Suppressor macrophage treated with lipopolysaccharide for 4 hours (primary cell): ENCODE measurements at places on chromosomes 4 and X.

DNA sequence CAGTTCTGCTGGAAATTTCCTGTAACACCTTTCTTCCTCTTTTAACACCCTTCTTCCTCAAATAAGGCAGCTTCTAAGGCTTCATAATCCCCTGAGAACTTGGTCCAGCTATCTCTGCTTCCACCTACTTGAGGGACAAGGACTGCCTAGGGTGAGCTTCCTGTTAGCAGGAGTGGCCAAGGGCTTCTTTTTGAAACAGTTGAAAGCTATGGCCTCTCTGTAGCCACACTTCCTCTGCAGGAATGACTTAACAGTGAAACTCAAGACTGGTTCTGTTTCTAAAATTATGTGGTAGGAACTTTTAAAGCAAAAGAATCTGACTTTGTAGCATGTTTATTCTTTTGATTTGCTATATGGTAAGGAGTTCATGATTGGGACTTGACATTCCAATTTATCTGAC, 108.5 kb upstream of the WDR1 start:
- DNase-seq = no peak

DNA sequence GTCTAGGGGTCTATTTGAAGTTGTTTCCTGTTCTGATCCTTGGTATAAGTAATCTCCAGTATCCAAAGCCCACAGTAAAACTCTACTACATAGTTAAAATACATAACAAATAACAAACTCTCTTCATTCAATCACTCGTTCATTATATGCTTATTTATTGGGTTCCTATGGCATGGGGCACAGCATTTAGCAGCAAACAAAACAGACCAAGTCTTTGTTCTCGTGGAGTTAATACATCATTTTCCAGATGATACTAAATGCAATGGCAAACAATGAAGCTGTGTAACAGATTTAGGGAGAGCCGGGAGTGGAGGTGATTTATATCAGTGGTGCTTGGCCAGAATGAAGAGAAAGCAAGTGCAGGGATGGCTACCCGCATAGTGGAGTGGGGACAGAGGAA, 36.6 kb upstream of the SPARCL1 start:
- no peak for DNase-seq

- no peak for DNase-seq
Measured at GRCh38 chrX:4225086-4225485, 511.6 kb upstream of the PRKX start.

DNA sequence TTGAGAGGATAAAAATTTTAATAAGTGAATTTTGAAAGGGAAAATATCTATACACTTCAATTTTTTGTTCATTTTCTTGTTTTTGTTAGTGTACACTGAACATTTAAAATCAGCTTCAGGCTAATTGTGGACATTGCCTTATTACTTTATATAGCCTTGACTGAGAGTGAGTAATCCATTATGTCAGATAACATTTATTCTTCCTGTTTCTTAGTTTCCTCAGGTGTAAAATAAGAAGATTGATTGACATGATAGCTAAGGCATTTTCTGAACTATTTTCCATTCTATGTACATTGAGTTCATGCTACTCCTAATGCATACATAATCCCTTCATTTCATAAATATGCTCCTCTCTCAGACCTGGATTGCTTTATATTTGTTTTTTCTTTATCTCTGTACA, 607.3 kb upstream of the AADAT start:
- no peak for DNase-seq

GRCh38 chr4:116357758-116358157, 727.6 kb downstream of the TRAM1L1 start:
- DNase-seq = no peak

DNA sequence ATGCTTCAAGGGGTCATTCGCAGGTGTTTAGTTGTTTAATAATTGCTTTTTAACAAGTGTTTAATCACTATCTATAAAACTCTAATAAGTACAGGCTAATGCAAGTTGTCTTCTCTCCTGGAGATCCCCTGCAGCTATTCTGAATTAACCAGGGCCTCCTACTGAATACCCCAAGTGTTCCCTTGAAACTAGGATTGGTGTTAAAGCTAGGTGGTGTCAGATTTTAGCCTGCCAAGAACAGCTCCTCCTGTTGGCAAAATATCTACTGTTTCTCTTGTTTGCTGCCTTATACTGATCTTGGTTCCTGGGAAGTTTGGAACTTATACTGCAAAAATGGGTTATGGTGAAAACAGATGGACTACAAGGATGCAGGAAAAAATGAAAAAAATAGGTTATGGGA, 26.1 kb upstream of the TMEM154 start:
- DNase-seq = no peak

- DNase-seq = no peak
Measured at GRCh38 chr4:3520796-3521600, 11.2 kb downstream of the LRPAP1 start.

DNA sequence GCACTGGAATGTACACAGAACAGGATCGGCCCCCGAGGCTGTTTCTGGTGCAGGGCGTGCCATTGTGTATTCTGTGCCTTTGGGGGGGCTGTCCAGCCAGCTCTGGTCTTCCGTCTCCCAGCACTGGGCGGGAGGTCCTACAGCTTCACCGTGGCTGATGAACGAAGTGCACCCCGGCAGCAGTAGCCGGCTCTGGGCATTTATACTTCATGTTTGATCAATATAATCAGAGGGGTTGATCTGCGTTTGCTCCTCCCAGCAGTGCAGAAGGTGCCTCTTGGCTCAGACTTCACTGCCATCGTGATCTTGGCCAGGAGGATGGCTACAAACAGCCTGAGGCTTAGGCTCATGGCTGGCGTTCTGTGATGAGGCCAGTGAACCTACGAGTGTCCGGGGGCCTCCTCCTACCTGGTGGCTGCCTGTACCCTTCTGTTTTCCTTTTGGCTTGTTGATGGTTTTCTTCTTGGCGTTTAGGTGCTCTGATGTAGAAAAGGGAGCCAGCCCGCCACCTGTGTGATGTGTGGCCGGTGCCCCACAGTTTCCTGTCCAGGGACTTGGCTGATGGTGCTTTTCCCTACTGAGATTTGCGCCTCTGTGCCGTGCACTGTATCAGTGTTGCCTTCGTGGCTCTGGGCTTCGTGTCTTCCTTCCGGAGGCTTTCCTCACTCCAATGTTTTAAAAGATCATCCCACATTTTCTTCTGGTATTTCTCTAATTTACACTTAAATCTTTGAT, 31.2 kb upstream of the HGFAC start:
- DNase-seq = no peak

GRCh38 chr4:83240379-83240875, 44.2 kb downstream of the COQ2 start:
- peak; percentile 93 for DNase-seq

DNA sequence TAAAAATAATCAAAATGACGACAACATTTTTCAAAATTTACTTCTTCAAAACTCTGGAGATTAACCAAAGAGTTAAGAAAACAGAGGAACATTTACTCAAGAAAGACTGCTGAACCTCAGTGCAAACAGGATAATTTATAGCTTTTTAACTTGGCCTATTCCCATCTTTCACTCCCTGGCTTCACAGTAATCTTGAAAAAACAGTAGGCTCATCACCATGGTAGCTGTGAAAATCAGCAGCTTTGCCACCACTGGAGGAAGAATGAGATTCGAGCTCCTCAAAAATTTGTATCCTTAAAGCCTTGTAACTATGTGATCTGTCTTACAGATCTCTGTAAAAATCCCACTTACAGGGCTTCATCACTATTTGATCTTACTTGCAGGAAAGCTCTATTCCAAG, 447.7 kb upstream of the CTSO start:
- DNase-seq = no peak

DNA sequence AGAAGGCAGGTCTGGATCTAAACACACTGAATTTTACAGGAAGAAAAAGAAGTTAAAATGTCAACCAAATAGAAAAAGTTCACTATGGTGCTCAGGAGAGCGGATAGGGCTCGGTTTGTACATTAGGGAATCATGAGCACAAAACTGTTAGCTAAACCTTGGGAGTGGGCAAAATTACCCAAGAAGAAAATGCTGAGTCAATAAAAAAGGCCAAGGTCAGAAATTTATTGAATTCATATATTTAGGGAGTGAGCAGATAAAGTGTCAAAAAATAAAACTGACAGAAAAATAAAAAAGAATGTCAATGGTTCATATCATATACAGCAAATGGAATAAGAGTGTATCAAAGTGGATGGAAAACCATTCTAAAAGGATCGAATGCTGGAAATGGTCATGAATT, 452.5 kb upstream of the SMIM31 start:
- DNase-seq = no peak

GRCh38 chr4:138996090-138996489, 19.5 kb upstream of the NOCT start:
- no peak for DNase-seq

- peak; percentile 54 for DNase-seq
Measured at GRCh38 chrX:56802921-56803849, 74.1 kb downstream of the NBDY start.

DNA sequence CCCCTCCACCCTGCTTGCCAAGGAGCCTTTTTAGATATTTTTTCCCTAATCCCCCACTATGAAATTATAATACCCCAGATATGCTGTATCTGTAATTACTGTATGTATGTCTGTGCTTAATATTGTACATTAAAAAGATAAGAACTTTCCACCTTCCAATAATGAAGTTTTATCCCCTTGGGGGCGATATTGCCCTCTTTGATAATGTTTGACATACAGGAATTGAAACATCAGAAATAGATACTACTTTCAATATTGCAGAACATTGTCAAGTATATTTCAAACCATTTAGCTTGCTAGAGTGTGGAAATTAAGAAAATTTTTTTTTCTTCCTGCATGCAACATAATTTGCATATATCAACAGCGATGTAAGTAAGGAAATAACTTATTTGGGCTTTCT, 58.9 kb downstream of the NAF1 start:
- DNase-seq = peak; percentile 41

GRCh38 chrX:45592101-45592500, 391.4 kb upstream of the DIPK2B start:
- peak; percentile 48 for DNase-seq

DNA sequence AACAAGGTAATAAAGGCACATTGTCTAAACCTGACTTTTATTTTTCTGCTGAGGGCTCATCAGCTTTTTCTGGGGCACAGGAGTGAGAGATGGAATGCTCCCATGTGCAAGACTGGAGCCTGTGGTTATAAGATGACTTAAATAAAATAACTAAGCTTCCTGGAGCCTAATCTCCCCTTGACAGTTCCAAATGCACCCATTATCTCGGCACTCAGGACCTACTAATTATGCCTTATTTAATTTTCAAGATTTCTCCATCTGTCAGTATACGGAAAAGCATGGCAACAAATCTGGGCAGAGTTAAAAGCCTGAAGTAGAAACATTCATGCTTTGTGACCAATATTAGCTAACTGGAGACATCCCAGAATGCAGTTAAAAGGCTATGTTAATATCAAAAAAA, 416.7 kb upstream of the TEX13C start:
- no peak for DNase-seq

DNA sequence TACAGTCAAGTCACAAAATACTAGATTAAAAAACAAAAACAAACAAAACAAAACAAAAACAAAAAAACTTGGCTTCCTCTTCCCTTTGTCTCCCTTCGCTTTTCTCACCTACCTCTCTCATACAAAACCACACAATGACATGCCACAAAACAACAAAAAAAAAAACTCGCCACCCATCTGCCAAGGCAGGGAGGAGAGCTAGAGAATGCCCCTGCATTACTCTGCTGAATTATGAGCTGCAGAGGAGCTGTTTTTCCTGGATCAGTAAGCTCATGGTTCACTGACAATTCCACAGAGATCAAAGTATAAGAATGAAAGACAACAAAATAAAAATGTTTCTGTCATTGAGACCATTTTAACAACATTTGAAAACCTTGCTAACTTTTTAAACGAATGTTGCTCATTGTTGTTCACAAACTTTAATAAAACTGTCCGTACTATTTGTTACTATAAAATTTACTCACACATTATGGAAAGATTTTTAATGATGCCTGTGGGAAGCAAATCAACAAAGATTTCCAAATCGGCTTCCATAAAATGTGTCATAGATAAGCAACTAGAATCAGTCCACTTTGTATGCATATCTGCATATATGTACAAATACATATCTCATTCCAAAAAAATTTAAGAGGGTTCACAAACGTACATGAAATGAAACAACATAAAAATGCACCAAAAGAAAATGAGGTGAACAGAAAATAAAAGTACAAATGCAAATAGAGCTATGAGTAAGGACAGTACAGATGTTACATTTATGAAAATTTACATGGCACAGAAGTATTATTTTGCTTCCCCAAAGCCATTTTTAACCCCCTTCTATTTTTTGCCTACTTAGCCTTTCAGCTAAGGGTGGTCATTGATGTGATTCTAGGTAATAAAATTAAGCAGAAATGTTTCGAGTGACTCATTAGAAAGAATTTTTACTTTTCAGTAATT, 252.4 kb upstream of the FAT4 start:
- DNase-seq = no peak

DNA sequence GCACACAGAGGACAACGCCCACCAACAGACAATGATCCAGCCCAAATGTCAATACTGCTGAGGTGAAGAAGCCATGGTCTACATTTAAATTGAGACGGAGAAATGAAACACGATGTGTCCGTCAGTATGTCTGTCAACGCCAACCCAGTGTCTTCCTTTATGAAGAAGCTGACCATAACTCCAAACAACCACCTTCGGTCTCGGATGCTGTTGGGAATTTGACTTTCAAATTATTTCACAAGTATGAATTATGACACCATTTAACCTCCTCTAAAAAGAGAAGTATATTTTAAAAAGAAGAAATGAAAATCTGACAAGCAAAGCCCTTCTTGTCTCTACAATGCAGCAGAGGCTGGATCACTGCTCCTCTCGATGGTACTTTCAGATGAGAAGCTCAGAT, 123.7 kb upstream of the MAP3K15 start:
- DNase-seq = peak; percentile 62

- DNase-seq = no peak
Measured at GRCh38 chr4:139243448-139244365, 36.3 kb downstream of the MGARP start.

GRCh38 chr4:77052352-77052751, 23.4 kb downstream of the CCNI start:
- peak; percentile 57 for DNase-seq

GRCh38 chr4:138259271-138259670, 17.1 kb upstream of the SLC7A11 start:
- DNase-seq = no peak

- no peak for DNase-seq
Measured at GRCh38 chr4:110978761-110979160, 355.9 kb upstream of the PITX2 start.

DNA sequence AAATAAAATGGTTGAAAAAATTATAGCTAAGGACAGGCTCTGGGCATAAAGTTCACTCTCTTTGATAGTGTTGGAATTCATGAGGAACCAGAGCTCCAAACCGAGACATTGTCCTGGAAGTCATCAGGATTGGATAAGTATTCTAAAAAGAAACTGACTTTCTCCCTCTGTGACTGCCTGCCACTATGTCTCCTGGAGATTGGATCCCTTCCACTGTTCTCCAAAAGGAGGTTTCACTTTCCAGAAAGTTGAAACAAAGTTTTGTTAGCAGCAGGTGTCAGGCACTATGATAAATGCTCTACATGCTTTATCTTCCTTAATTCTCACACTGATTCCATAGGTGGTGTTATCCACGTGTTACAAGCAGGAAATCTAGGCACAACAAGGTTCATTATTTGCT, 16.8 kb downstream of the BANK1 start:
- no peak for DNase-seq
